ENCODE measurements at places on chromosomes 6 and 20.

DNA sequence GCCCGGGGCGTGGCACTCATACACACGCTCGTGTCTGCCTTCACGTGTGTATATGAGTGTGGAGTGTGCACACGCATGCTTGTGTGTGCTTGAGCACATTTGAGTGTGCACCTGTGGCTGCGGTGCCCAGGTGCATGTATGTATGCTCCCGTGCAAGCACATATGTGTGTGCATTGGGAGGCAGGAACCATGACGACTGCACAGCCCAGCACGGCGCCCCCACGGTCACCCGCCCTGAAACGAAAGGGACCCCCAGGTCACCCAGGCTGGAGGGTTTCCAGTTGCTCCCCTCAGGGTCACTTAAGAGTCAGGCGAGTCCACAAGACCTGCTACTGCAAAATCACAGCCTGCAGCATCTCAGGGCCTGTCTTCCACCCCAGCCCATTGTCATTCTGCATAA lies 94.7 kb downstream of the YTHDF1 start:
- ATAC-seq: no peak

DNA sequence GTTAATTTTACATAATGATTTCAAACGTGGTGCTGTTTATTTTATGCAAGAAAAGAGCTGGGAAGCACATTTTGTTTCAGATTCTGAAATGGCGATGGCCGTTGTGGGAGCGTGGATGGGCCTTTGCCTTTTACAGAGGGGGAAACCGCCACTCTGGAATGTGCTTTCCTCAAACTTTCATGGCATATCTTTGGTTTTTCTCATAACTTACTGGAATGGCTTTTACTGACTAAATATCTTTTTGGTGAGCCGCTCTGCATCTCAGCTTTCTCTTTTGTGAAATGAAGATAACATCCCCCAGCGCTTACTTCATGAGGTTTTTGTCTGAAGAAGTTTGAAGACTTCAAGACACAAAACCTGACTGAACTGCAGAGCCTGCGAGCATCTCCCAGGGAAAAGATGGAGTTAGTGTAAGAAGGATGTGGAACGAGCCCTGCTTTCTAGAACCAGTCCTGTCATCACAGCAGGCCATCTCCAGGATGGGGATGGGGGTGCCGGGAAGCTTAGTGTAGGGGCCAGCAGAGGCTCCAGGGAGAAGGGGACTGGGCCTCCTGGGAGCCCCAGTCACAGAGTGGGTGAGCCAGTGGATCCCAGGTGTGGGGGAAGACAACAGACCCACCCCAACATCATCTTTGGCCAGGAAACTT lies 61.8 kb upstream of the TIAM2 start:
- no peak for ATAC-seq

DNA sequence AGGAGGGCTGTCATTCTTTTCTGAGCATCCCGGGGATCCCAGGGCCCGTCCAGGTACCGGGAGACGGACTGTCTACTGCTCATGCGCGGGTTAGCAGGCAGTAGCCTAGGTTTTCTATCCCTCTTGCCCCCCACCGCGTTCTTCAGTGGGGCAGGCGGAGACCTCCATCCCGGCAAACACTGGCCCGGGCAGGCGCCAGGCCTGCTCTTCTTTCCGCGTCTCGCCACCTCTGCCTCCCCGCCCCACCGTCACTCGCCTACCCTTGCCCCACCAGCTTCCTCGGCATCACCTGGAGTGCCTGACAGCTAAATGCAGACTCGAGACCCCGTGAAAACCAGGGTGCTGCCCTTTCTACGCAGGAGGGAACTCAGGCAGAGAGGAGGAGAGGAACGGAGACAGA lies 1937.7 kb upstream of the DEFB115 start:
- no peak for ATAC-seq

DNA sequence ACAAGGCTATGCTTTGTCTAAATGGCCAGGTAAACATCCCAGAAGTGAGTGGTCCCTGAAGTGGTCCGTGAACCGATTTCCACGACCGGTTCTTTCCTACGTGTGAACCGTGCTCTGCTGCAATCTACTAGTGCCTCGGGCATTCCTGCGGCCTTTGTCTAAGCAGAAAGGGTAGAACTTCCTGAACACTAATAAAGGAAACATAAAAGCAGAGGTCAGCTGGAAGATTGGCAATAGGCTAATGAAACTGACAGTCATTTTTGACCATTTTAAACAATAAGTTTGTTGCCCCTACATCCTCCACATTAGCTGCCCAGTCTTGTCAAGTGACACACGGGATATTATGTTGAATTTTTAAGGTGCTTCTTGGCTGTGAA lies 410.0 kb downstream of the PLCB1 start:
- no peak for ATAC-seq

DNA sequence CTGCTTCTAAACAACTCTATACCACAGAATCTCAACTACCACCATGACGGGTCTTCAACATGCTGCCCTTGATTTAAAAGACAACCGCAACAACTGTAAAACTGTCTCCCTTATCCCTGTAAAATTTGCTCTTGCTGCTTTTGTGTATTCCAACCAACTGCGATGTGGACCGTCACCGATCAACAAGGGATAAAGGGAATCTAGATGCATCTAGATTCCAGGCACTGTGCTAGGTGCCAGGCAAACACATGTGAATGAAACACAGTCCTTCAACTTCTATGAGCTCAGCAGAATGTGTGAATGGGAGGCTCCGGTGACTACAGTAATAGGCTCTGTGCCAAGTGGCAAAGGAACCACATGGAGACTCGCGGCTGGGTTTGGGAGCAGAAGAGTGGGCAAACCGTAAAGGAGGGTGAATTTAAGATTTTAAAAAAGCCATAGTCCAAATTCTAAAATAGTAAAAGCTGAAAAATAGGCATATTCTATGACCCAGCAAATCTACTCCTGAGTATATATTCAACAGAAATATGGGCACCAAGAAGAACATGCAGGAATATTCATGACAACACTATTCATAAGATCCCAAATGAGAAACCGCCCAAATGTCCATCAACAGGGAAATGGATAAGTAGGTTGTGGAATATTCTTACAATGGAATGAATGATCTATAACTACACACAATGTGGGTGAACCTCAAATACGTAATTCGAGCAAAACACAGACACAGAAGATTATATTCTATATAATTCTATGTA lies 3.7 kb upstream of the PRND start:
- ATAC-seq: no peak

DNA sequence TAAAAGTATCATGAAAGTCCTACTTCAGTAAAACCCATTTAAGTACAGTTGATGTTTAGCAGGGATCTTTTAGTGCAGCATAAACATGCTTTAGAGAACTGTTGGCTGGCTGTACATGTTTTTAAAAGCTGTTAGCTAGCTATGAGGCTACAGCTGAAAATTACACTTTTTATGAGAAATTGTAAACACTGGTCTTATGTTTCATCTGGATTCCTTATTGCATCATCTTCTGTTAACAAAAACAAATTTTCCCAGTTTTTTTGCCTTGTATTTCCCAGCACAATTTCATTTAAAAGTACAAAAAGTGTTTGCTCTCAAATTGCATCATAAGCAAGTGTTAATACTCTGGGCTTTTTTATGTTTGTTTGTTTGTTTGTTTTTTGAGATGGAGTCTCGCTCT lies 18.3 kb upstream of the HLA-E start:
- ATAC-seq: no peak

- no peak for ATAC-seq
These were observed 49.2 kb downstream of the RNGTT start for GRCh38 chr6:88914180-88914579.

- no peak for ATAC-seq
These were observed 4.2 kb downstream of the RNASET2 start for GRCh38 chr6:166952121-166952520.

GRCh38 chr20:13703265-13703664 lies 64.5 kb upstream of the TASP1 start:
- ATAC-seq: no peak

DNA sequence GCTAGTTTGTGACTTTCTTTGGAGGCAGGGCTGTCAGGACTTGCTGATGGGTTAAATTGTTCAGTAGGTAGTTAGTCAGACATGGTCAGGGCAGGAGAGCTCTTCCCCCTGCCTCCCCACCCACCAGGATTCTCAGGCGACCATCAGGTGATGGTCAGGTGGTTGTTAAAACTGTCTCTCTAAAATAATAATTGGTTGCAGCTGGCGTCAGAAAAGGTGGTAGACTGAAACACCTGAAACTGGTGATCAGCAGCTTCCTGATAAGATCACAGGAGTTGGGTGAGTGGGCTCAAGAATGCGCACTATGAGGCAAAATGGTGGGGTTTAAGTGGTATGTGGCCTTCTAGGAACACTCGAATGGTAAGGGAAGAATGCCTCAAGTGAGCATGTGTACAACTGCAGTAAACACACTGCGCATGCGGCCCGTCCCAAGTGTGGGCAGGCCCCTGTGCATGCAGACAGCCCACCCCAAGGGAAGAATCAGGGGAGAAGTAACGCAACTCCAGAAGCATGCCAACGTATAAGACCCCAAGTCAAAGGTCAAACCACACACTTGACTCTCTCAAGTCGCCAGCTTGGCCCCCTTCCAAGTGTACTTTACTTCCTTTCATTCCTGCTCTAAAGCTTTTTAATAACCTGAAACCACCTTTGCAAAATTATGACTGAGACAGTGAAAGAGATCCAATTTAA lies 7.9 kb upstream of the BLCAP start:
- ATAC-seq: no peak

GRCh38 chr6:162612613-162613012 lies 115.0 kb downstream of the PRKN start:
- no peak for ATAC-seq

DNA sequence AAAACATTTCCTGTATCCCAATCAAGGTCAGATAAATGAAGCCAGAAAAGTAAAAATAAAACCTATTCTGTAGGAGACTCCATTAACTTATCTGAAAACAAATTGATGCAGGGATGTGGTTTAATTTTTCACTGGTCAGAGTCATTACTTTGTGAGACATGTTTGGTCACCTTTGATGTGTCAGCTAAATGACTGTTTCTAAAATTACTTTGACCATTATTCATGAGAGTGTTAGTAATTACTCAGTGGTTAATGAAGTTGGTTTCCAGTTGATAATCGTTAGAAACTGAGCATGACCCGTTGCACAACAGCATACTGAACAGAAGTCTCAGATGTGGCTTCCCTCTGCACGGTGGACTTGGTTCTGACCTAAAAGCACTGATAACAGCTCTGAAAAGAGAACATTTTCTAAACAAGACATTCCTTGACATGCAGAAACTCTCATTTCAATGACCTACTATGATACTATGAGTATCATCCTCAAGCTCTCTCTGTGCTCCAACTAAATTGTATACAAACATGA lies 410.5 kb upstream of the RNF217 start:
- no peak for ATAC-seq

GRCh38 chr6:127177030-127177922 lies 58.8 kb downstream of the RSPO3 start:
- ATAC-seq: no peak

DNA sequence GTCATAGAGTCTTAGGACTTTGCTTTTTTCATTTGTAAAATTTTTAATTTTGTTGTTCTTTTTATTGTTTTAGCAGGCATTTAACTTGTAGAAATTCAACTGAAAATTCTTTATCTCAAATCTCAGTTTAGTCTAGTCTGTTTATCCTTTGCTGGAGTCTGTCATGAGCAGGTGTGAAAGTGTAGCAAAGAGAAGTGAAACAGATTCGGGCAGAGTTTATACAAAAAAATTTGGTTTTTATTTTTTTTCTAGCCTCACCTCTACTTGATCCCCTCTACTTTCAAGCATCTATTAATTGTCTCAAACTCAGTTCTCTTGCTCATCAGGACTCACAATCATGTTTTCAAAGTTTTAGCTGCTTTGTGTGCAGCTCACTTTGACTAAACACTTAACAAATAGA lies 655.2 kb downstream of the HDGFL1 start:
- ATAC-seq: no peak

- no peak for ATAC-seq
These were observed 66.4 kb upstream of the DUSP22 start for GRCh38 chr6:225907-226306.

- no peak for ATAC-seq
These were observed 19.3 kb downstream of the HIVEP2 start for GRCh38 chr6:142925575-142926110.

DNA sequence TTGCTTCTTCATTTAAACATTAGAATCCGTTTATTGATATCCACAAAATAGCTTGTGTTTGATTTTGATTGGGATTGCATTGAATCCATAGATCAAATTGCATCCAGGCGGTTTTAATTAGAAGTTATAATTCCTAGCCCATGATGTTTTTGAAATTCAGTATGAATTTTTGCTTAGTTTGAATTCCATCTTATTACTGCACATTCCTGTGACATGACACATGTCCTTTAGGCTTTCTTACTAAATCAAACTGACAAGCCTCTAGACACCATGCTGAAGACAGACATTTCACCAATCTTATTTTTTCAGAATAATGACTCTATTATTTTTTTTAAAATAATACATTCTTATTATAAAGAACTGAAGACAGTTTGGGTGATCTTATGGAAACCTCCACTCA lies 21.4 kb upstream of the PI16 start:
- peak; percentile 65 for ATAC-seq

- no peak for ATAC-seq
These were observed 85.0 kb upstream of the SMLR1 start for GRCh38 chr6:130742131-130742681.

DNA sequence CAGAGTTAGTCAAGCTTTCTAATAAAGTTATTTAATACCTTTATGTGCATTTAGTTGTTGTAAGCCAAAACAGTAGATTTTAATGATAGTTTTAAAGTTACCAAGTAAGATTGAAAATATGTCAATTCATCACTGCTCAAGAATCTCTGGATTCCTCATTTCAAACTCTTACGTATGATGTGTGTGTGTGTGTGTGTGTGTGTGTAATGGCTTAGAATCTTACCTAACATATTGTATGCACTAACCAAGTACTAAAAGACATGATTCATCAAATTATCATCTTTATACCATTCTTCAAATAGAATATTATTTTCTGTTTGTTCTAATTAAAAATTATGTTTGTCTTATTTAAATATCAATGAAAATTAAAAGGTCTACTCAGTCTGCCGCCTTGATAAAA lies 41.5 kb upstream of the ZNF337 start:
- ATAC-seq: no peak

DNA sequence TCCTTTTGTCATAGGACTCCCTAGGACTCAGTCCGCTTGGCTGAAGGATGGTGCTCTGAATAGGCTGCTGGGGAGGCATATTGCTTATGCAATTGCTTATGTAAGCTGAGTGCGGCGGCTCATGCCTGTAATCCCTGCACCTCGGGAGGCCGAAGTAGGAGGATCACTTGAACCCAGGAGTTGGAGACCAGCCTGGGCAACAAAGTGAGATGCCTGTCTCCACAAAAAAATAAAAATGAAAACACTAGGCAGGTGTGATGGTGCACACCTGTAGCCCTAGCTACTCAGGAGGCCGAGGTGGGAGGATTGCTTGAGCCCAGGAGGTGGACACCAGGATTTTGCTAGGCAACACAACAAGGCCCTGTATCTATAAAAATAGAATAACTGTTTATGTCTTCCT lies 81.3 kb downstream of the EYA2 start:
- ATAC-seq: no peak

GRCh38 chr20:61508301-61509096 lies 256.4 kb downstream of the CDH4 start:
- ATAC-seq: no peak

GRCh38 chr6:40882323-40882997 lies 156.6 kb downstream of the UNC5CL start:
- ATAC-seq: peak; percentile 95

GRCh38 chr6:105620878-105621277 lies 218.0 kb upstream of the PREP start:
- no peak for ATAC-seq

Measured in motor neuron (in vitro differentiated cells).